ENCODE measurements at places on chromosomes 5 and 9.

GRCh38 chr5:176774216-176775171, 35.9 kb upstream of the UNC5A start:
- no peak for DNase-seq

DNA sequence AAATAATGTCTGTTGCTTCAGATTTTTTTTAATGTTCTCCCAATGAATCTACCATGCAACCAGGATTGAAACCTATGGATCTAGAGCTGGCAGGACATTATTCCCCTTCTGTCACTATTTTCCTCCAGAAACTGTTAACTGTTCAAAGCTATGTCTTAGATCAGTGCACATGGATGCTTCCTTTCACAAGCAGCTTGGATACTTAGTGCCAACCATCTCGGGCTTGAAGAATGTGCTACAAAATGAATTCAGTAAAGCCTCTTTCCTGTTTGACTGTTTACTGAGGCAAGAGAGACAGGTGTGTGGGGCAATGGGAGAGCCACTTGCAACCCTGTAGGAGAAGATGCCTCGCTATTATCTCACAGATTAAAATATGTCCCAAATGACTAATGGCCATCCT, 774.8 kb downstream of the KCTD16 start:
- DNase-seq = no peak

DNA sequence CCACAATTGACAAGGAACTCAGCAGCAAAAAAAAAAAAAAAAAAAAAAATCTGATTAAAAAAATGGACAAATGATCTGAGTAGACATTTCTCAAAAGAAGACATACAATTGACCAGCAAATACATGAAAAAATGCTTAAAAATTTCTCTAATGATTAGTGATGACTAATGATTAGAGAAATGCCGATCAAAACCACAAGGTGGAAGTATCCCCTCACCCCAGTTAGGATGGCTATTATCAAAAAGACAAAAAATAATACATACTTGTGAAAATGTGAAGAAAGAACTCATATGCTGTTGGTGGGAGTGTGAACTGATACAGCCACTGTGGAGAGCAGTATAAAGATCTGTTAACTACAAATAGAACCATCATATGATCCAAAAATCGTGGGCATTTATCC, 245.3 kb downstream of the OSTF1 start:
- no peak for DNase-seq

GRCh38 chr5:96381526-96381925, 51.5 kb downstream of the PCSK1 start:
- peak; percentile 29 for DNase-seq

GRCh38 chr9:21657966-21658667, 144.3 kb upstream of the MTAP start:
- DNase-seq = no peak

DNA sequence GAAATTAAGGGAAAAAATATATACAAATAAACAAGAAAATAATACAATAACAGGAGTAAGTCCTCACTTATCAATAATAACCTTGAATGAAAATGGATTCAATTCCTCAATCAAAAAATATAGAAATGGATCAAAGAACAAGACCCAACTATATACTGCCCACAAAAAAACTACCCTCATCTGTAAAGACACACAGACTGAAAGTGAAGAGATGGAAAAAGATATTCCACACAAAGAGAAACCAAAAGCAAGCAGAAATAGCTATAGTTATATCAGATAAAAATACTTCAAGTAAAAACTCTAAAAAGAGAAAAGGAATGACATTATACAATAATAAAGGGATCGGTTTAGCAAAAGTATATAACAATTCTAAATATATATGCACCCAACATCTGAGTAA, 66.5 kb downstream of the KIAA0825 start:
- DNase-seq = no peak

DNA sequence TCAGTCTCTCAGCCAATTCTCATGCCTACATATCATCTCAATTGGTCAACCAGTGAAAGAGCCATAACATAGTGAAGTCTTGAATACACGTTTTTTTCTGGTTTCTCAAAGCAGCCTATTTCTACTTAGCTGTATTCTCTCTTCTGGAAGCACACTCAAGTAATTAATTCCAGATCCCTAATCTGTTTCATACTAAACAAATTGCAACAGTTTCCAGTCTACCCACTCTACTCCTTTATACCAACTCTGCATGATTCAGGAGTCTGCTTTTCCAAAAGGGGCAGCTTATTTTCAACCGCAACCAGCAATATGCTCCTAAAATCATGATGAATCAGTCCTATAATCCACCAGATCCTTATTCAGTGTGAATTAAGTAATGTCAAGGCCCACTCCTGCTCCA, 211.7 kb downstream of the TLE1 start:
- DNase-seq = no peak

GRCh38 chr5:104267320-104268015, 704.9 kb upstream of the NUDT12 start:
- DNase-seq = no peak

DNA sequence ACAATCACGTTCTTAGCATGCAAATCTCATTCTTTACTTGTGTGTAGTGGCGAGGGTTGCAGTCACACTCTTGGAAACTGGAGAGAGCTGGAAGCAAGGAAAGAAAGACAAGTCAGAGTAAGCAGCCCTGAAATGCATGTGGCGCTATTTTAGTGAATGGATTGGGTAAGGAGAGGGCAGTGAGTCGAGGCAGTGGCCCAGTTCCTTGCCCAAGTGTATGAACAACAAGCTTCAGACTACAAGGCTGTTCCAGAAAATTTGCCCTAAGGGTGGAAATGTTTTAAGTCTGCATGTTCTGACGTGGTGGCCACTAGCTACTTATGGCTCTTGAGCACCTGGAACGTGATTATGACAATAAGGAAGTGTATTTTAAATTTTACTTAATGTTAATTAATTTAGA, 59.4 kb upstream of the PTPN3 start:
- DNase-seq = no peak

DNA sequence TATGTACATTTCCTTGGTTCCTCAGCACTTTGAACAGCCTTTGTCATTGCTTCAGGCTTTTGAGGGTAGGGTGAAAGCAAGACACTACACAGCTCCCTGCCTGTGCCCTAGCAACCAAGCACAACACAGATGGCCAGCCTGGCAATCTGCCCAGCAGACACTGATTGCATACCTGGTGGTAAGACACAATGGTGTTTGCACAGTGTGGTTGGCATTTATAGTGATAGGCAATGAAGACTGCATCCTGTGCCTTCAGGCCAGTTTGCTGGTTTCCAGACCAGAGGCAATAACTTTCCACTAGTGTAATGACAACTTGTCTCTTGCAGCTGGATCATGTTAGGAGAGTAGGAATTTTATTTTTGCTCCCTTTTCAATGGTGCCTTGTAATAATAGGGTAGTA, 144.5 kb upstream of the TNC start:
- peak; percentile 91 for DNase-seq

GRCh38 chr5:60578315-60578714, 121.7 kb downstream of the DEPDC1B start:
- DNase-seq = no peak

DNA sequence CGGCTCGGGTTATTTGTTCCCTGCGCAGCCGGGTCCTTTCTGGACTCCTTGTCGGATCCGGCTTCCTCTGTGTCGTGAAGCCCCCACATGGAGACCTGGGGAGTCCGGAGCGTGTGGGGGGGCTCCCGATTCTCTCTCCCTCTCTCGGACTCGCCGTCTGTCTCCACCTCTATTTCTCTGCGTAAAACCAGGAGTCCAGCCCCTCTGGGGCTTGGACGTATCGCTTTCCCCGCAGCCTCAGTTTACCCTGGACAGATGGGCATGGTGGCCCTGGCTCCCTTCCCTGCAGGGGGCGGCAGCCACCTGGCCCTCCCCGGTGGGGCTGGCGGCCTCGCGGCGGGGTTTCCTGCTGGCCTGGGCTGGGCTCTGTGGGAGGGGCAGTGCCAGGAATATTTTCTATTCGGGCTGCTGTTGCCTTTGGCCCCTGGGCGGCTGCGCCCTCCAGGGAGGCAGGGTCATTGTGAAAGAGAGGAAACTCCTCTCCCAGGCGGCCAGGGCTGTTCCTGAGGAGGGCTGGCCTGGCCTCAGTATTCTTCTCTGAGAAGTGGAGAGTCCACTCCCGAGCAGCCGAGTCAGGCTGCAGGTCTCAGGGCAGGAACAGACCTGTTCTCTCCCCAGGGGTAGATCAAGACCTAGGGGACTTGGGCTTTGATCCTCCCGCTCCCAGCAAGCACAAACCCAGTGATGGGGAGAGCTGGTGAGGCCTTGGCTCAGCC, 665 bp downstream of the ASS1 start:
- peak; percentile 75 for DNase-seq

GRCh38 chr5:132418881-132419280, 49.4 kb downstream of the SLC22A5 start:
- DNase-seq = no peak

GRCh38 chr5:133381571-133382365, 230.6 kb downstream of the FSTL4 start:
- no peak for DNase-seq

DNA sequence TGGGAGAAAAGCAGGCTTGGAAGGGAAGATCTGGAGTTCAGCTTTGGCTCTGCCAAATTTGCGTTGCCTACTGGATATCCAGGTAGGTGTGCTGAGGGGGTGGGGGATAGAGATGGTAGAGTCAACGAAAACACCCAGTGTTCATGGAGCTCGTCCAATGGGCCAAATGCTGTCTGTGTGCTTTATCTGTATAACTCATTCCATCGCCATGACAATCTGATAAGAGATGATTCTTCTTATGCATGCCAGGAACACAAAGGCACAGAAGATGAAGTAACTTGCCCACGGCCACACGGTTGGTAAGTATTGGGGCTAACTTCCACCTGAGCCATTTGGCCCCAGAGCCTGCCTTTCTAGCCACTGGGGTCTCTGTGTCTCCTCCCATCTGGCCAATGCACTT, 53.2 kb downstream of the BOD1 start:
- DNase-seq = no peak

GRCh38 chr5:118793091-118793490, 195.3 kb downstream of the DTWD2 start:
- no peak for DNase-seq

DNA sequence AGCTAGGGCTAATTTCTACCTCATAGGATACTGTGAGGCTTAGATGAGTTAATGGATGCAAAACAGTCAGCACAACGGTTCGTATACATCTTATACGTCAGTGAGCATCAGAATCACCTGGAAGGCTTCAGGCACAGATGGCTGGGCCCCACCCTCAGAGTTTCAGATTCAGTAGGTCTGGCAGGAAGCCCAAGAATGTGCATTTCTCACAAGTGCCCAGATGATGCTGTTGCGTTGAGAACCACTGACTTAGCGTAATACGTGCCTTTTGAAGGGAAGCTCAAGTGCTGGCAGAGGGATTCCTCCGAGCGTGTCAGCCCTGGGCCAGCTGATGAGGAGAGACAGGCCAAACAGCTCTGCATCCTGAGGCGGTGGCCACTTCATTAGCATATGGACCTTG, 117.1 kb upstream of the WWC1 start:
- DNase-seq = no peak

DNA sequence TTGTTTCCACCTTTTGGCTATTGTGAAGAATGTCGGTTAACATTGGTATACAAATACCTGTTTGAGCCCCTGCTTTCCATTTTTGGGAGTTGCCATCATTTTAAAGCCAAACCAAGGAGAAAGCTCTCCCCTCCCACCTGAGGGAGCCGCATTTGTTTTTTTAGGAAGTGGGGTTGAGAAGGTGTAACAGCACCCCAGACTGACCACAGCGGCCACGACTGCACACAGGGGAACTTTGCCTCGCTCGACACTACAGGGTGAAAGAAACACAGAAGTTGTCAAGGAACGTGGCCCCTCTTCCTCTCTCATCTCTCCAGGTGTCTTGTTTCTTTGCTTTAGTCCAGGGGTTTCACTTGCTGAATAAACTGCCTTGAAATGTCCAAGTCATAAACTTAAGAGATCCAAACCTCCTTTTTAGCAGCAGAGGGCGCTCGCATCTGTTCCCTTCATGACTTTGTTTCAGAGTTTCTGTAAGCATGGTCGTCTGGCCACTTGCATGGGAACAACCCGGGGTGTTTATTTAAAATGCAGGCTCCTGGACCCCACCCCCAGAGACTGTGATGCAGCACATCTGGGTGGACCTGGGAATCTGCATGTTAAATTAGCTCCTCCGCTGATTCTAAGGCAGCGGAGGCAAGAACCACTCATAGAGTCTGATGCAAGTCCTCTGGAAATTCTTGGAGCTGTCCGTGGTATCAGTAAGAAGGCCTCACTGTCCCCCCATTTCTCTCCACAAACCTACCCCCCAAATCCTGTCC, 2.1 kb upstream of the TTLL11 start:
- no peak for DNase-seq

DNA sequence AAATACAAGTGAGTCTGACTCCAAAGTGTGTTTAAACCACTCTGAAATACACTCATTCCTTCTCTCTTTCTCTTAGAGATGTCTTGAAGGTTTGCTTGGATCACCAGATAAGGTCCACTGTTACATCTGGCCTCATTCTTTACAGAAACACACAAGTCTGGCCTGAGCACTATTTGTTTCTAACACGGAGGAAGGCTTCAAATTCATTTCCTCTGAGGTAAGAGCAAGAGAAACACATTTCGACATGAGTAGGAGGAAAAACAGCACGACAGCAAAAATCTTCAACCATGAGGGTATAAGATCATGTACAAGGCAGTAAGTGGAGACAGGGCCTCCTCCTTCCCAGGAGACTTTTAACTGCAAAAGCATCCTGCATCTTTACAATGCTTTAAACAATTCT, 8.0 kb downstream of the SIL1 start:
- no peak for DNase-seq

GRCh38 chr5:119268387-119269060, 87.3 kb upstream of the TNFAIP8 start:
- DNase-seq = peak; percentile 98

DNA sequence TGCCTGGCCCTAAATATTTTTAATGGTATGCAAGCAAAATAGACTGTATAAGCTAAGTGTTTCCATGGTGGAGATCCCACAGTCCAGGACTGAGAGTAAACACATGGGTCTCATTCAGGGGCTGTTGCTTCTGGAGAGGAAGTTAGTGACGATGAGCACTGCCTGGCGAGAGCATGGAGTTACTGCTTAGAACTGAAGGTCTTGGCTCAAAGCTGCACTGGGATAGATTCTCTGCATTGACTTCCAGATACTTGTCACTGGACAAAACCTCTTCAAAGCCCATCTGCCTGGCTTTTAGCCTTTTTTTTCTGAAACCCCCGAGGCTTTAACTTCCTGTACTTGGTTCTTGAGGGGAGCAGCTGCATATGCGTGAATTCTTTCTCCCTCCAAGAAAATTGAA, 39.2 kb downstream of the GPR107 start:
- no peak for DNase-seq

DNA sequence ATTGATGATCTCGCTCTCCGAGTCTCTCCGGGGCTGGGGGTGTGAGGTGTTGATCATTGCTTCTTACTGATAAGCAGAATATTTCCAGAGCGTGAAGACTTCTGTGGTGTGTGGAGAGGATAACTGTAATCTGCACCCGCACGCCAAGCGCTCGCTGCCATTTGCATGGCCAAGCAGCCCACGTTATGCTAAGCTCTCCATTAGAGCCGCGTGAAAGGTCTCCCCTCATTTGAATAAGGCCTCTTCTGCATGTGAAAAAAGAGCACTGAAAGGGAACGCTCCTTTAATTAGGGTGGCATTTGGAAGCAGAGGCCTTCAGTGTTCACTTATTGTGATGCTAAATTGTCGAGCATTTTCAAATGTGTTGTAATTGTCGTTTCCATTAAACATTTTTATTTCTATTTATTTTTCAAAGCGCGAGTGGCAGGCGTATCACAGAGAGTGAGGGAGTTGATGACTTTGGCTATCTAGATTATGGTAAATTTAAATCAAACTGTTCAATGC, 163.6 kb upstream of the IRX2 start:
- DNase-seq = no peak
